ENCODE measurements at places on chromosomes 6 and 20.

GRCh38 chr6:159815410-159815809 is 15.3 kb downstream of the PNLDC1 start:
- no peak for DNase-seq

GRCh38 chr6:92109956-92110355 is 1309.4 kb downstream of the EPHA7 start:
- no peak for DNase-seq

- no peak for DNase-seq
These were observed 10.7 kb downstream of the PXDC1 start for GRCh38 chr6:3740551-3741476.

GRCh38 chr6:149473080-149474052 is 11.4 kb downstream of the ZC3H12D start:
- peak; percentile 19 for DNase-seq

DNA sequence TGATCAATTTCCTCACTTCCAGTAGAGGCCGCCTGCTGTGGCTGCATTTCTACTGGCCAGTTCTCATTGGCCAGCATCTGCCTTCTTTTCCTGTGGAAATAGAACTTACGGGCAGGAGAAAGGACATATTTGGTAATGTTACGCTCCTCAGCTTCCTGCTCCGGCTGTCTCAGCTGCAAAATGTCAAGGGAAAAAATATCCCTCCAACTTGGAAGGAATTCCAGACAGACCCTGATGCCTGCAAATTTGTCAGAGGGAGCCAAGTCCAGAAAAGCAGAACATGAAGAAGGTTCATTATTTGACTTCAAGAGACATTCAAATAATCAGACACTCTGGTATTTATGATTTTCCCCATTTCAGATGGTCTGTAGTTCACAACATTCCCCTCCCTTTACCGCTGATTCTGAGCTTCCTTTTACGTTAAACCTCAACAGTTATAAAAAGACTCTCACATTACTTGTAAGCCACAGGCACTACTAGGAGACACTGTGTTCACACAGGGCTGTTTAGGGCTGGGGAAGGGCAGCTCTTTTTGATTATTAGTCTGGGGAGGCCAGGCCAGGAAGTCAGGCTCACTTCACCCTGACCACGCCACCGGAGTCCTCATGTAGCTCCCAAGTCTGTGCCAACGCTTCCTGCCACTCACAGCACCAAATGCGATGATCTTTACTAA is 179.6 kb upstream of the CCN2 start:
- DNase-seq: peak; percentile 82

DNA sequence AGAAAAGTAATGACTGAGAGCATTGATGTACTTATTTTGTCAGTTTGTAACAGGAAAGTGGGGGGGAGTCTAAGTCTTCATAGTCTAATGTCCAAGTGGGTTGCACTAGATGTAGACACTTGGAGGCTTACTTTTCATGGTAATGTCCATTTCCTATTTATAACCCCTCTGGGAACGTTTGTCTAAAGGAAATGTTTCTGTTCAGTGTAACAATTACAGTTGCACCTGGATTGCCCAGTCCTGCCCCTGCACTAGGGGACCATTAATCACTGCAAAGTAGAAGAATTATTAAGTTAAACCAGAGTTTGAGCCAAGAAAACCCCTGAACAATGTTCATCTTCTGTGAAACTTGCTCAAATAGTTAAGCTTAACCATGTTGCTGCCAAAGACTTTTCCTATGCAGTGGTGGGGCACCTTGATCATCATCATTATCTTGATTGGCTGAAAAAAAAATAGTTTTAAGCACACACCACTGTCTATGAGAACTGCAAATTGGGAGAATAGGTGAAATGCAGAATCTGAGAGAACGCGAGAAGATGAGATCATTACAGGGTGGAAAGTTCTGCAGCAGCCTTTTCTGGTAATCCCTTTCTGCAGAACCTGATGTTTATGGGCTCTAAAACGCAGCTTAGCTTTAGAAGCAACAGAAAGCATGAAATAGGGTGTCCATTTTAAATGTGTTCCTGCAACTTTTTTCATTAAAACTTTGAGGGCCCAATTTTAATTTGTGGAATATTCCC is 106.0 kb downstream of the ZNF217 start:
- no peak for DNase-seq

GRCh38 chr6:162409741-162410691 is 317.6 kb downstream of the PRKN start:
- DNase-seq: no peak

GRCh38 chr6:47071681-47072080 is 29.5 kb upstream of the ADGRF1 start:
- DNase-seq: no peak

DNA sequence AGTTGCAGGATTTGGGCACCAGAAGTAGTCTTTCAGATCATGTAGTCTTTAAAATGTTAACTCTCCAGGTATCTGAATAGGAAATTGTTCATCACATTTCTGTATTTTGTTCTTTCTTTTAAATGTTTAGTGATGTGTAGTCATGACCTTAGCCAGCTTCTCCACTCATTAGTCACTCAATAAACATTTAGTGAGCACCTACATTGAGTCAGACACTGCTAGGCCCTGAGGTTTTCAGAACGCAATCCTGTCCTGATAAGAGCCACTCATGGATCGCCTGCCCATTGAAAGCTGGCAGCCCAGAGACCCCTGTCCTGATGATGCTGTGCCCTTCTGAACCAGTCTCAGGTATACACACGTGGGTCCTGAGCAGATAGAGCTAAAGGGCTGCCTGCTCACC is 163.4 kb upstream of the HEY2 start:
- DNase-seq: no peak

GRCh38 chr20:59149678-59150504 is 13.7 kb upstream of the ZNF831 start:
- no peak for DNase-seq

GRCh38 chr20:23541330-23541729 is 27.0 kb downstream of the CST9L start:
- no peak for DNase-seq
